ENCODE measurements at places on chromosomes 5 and 9.

DNA sequence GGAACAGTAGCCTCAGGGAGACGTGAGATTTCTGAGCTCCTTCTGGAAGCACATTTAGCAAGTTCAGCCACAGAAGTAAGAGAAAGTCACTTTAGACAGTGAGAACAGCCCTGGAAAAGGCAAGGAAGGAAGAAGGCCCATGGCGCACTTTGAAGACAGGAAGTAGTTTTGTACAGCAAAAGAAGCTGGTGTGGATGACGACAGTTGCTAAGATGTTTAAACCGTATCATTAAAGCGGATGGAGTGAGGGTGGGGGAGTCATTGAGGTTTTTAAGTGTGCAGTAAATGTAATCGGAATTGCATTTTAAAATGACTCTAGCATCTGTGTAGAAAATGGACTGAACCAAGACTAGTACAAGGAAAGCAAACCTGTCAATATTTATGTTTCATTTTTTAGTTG, 15.3 kb upstream of the TRPM3 start:
- DNase-seq = no peak

DNA sequence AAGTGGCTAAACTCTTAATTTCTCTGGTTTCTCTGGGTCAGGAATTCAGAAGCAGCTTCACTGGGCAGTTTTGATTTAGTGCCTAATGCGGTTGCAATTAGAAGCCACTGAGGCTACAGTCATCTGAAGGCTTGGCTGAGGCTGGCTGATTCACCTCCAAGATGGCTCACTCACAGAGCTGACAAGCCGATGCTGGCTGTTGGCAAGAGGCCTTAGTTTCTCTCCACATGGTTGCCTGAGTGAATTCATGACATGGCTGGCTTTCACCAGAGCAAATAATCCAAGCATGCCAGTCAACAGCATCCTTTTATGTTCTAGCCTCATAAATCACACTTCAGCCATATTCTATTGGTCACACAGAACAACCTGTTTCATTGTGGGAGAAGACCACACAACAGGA, 2.8 kb upstream of the CDK7 start:
- no peak for DNase-seq

- DNase-seq = peak; percentile 94
These were observed 271.1 kb upstream of the KLF4 start for GRCh38 chr9:107760469-107761242.

DNA sequence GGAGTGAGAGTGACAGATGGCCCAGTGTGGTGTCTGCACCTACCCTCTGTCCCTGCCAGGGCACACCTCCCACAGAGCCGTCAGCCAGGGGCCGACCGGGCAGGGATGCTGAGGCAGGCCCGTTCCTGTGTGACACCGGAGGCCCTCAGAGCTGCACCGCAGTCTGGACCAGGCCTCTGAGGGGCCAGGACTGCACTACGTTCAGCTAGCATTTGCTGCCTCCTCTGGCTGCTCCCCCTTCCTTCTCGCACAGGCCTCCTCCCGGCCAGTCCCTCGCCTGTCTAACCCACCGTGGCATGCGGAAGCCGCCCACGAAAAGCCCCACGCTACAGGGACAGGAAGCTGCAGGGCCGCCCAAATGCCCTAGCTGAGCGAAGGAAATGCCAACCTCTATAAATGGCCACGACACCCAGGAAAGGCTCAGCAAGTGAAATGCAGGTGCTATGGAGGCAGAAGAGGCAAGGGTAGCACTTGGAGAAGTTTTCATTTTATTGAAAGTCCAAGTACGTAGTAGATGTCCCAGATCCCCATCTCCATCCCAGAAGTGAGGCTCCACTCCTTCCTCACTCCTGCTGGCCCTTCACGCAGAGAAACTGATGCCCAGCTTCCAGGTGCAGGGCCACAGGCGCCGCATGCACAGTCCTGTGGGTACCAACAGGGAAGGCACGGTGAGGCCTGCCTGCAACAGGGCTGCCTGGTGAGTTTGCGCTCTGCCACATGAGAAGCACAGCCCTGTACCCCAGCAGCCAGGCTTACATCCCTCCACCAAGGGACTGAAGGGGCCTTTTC, 38.7 kb downstream of the MAPK9 start:
- DNase-seq = no peak

DNA sequence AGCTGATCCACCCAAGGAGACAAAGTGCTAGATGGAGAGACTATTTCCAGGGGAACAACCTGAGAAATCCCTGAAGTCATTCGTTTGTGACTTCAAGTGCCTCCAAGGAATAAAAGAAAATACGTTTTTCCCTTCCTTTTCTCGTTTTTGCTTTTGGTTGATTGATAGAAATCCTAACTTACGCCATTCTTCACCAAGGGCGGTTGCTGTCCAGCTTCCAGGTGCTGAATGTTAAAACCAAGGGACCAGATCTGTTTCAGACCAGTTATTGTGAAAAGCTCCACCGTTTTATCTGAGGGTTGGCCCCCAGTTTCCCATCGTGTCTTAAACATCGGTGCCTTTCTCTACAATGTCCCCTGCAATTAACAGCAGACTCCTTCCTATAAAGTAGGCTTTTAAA, 600.7 kb upstream of the SGCD start:
- DNase-seq = no peak

DNA sequence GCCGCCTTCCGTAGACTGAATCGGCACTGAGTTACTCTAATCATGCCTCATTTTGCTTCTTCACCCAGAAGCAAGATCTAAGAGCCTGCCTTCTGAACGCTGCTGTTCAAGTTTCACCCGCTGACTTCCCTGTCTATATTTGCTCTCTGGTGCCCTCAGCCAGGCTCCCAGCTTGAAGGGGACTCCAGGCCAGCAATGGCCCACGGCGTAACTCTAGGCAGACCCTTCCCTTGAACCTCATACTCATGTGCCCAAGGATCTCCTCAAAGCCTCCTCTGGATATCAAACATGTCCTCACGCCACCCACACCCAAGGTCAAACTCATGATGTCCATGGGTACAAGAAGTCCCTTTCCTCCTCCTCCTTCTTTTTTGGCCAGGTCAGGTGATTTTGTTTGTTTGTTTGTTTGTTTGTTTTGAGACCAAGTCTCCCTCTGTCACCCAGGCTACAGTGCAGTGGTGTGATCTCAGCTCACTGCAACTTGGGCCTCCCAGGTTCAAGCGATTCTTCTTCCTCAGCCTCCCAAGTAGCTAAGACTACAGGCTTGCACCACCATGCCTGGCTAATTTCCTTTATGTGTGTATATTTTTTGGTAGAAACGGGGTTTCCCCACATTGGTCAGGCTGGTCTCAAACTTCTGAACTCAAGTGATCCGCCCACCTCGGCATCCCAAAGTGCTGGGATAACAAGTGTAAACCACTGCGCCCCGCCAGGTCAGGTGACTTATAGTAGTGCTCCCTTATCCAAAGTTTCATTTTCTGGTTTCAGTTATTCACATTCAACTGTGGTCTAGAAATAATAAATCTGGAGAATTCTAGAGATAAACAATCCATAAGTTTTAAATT, 239.0 kb downstream of the SYK start:
- no peak for DNase-seq

- no peak for DNase-seq
These were observed 349.2 kb downstream of the DEPDC1B start for GRCh38 chr5:60350794-60351193.

DNA sequence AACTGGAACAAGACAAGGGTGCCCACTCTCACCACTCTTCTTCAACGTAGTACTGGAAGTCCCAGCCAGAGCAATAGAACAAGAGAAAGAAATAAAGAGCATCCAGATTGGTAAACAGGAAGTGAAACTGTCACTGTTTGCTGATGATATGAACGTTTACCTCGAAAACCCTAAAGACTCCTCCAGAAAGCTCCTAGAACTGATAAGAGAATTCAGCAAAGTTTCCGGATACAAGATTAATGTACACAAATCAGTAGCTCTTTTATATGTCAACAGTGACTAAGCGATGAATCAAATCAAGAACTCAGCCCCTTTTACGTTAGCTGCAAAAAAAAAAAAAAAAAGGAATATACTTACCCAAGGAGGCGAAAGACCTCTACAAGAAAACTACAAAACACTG, 306.6 kb downstream of the PLK2 start:
- no peak for DNase-seq

DNA sequence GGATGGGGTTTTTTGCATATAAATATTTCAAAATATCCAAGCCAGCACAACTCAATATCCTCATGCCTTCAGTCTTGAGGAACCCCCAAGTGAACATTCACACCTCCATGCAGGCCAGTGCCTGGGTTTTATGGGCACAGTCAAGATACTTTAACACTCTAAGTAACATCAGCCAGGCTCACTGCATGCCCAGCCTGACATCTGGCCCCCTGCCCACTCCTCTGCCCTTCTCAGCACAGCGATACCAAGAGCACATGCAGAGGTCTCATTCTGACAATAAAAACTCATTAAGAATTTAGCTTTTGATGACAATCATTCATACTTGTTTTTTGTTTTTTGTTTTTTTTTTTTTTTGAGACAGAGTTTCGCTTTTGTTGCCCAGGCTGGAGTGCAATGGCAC, 250.0 kb downstream of the CWC27 start:
- DNase-seq = no peak

- DNase-seq = no peak
These were observed 606 bp downstream of the EEIG1 start for GRCh38 chr9:127980060-127980705.
